ENCODE measurements at places on chromosomes 6 and 20. TPM values are rescaled to one million over a fixed set of nuclear protein-coding genes. Genes with fewer than 3 reads are reported as not detected.

DNA sequence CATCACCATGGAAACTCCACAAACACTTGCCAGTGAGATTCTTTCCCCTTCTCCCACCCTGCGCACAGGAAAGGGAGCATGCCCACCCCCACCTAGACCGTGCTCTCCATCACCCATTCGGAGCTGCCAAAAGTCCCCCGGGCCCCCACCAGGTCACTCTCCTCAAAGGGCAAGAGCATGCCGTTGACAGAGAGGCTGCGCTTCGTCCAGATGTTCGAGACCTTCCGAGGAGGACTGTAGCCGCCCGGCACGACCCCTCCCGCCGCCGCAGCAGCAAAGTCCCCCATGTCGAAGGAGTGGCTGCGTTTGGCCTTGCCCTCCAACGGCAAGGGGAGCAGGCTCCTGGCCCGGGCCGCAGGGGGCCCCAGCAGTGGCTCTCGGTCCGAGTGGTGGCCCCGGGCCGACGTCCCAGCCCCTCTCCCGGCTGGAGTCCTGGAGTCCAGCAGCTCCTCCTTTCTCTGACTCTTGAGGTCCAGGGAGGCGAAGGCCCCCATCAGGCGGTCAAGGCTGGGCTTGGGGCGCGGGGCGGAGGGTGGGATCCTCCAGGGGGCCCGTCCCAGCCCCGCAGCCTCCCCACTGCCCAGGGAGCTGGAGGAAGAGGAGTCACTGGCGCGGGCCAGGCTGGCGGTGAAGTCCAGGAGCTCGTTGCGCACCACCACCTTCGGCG is 195.2 kb downstream of the LRFN2 start:
- H3K36me3 ChIP-seq: no peaks in the 10 kb centered on the region
- H3K27me3 ChIP-seq: no peaks in the 10 kb centered on the region
- DNase-seq: no peak
- H3K4me1 ChIP-seq: peaks cover 44% of the 10 kb centered on the region

ISM1 gene
- 0.77 TPM for total RNA-seq

PLAGL1 gene
- 20.7 TPM for total RNA-seq

GSTA1 gene
- not detected for total RNA-seq

GRCh38 chr6:167104388-167104787 is 18.5 kb upstream of the CCR6 start:
- no peaks in the 10 kb centered on the region for H3K36me3 ChIP-seq
- H3K27me3 ChIP-seq: no peaks in the 10 kb centered on the region
- no peak for DNase-seq
- H3K27ac ChIP-seq: no peak overlapping the region
- H3K4me1 ChIP-seq: peaks cover 21% of the 10 kb centered on the region

HRH3 gene
- total RNA-seq: not detected

- peak; percentile 42 for DNase-seq
- peak overlapping the region; percentile 67 for H3K27ac ChIP-seq
- H3K36me3 ChIP-seq: peaks cover 3% of the 10 kb centered on the region
- no peaks in the 10 kb centered on the region for H3K27me3 ChIP-seq
- peak overlapping the region; percentile 61 for H3K4me3 ChIP-seq
Observed at GRCh38 chr20:59007665-59008511, 834 bp upstream of the CTSZ start.

DNA sequence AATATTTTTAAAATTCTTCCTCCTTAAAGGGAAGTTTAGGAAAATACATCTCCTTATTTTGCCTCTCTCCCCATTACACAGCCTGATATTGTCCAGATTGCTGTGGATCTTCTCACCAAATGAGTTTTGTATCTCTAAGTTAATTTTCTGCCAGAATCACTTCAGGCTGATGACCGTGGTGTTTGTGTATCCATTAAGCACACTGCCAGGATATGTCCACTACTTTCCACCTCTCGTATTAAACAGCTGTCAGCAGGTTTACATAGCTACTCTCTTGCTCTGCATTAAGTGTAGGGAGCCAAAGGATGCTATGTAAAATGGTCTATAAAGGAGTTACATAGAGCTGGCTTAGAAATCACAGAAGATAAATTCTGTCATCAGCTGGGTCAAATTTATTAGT is 201.1 kb downstream of the ZFAND3 start:
- H3K4me1 ChIP-seq: peaks cover 26% of the 10 kb centered on the region
- H3K4me3 ChIP-seq: no peak overlapping the region
- peaks cover 3% of the 10 kb centered on the region for H3K36me3 ChIP-seq
- H3K27ac ChIP-seq: no peak overlapping the region
- no peaks in the 10 kb centered on the region for H3K27me3 ChIP-seq

- no peak overlapping the region for H3K4me3 ChIP-seq
- no peak for DNase-seq
- no peak overlapping the region for H3K27ac ChIP-seq
Observed at GRCh38 chr20:42093542-42094440, 475.6 kb upstream of the CHD6 start.

DNA sequence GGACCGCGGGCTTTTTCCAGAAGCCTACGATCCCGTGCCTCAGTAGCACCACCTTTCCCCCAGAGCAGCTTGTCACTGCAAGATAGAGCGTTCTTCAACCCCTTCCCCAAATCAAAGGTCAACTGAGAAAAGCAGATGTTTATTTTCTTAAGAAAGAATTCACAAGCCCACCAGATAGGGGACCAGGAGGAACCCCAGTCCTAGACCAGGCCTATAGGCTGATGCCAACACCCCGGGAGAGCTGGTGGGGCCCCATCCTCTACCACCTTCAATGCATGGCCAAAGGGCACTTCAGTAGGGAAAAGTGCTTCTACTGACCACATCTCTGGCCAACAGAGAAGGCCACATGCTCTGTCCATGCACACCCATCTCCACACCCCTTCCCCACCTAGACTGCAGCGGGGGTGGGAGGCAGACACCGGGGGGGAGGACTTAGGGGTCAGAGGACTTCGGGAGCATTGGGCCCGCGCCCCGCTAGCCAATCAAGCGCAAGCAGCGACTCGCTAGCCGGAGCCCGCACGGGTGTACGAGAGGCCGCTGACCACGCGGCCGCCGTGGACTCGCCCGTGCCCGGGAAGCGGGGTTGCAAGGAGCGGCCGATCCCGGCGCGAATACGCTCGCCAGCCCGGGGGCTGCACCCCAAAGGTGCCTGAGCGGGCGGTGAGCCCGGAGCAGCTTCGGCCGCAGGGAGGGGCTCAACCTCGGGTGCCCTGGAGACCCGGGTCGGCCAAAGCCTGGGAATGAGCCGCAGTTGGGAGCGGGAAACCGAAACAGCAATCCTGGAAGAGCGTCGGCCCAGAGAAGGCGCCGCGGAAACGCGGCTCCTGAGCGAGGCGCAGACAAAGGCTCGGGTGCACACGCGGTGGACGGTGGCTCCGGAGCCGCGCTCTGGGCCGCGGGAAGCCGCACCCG is 2.8 kb downstream of the PDE10A start:
- H3K4me3 ChIP-seq: no peak overlapping the region
- peaks cover 5% of the 10 kb centered on the region for H3K4me1 ChIP-seq
- no peak for DNase-seq

ARMH2 gene
- 0.40 TPM for total RNA-seq

DNA sequence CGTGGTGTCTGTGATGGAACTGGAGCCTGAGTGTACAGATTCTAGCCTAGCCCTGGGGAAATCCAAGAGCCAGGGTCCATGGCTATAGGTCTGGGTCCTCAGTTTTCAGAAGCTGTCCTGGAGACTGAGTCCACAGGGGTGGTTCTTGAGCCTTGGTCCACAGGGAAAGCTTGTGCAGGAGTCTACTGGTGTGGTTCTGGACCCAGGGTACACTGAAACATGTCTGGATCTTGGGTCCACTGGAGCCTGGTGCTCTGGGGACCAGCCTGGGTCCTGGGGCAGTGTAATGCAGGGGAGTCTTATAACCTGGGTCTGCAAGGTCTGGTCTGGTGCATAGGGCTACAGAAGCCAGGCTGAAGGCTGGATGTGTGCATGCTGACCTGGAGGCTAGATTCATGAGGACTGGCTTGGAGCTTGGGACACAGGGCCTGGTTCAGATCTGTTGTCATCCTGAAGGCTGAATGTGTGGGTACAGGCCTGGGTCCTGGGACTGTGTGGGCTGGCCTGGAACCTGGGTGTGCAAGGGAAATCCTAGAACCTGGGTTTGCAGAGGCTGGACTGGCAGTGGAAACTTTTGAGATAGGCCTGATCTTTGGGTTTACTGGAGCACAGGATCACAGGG is 5.5 kb downstream of the CST9L start:
- H3K36me3 ChIP-seq: no peaks in the 10 kb centered on the region
- no peak overlapping the region for H3K4me3 ChIP-seq
- H3K27ac ChIP-seq: no peak overlapping the region
- no peaks in the 10 kb centered on the region for H3K4me1 ChIP-seq
- H3K27me3 ChIP-seq: peaks cover 5% of the 10 kb centered on the region

GRCh38 chr6:159800141-159800865 is at the start of gene PNLDC1:
Gene PNLDC1, plus strand, starts transcription at chr6:159800276. Its CDS starts 32 bp downstream, at chr6:159800308.
- peaks cover 23% of the 10 kb centered on the region for H3K36me3 ChIP-seq
- H3K27me3 ChIP-seq: no peaks in the 10 kb centered on the region
- no peak for DNase-seq
- peaks cover 12% of the 10 kb centered on the region for H3K4me1 ChIP-seq

- peaks cover 5% of the 10 kb centered on the region for H3K27me3 ChIP-seq
- no peak overlapping the region for H3K27ac ChIP-seq
- peaks cover 3% of the 10 kb centered on the region for H3K36me3 ChIP-seq
- H3K4me1 ChIP-seq: peaks cover 36% of the 10 kb centered on the region
- no peak for DNase-seq
- no peak overlapping the region for H3K4me3 ChIP-seq
Observed at GRCh38 chr6:106178900-106179299, 92.8 kb downstream of the PRDM1 start.

DNA sequence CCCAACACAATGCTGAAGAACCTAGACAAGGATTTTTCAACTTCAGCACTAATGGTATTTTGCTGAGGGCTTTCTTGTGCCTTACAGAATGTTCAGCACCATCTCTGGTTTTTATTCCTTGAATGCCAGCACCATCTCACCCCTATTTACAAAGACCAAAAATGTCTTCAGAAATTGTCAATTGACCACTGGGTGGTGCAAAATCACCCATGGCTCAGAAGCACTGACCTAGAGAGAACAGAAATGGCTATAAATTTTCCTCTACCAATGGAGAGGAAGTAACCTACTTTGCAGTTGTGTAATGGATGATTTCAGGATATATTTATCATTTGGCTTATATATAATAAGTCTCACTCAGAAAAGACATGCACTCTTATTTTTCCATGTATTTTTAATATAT is 431.0 kb upstream of the IRAK1BP1 start:
- no peaks in the 10 kb centered on the region for H3K4me1 ChIP-seq
- no peak overlapping the region for H3K4me3 ChIP-seq
- no peaks in the 10 kb centered on the region for H3K36me3 ChIP-seq
- no peaks in the 10 kb centered on the region for H3K27me3 ChIP-seq
- no peak for DNase-seq

DNA sequence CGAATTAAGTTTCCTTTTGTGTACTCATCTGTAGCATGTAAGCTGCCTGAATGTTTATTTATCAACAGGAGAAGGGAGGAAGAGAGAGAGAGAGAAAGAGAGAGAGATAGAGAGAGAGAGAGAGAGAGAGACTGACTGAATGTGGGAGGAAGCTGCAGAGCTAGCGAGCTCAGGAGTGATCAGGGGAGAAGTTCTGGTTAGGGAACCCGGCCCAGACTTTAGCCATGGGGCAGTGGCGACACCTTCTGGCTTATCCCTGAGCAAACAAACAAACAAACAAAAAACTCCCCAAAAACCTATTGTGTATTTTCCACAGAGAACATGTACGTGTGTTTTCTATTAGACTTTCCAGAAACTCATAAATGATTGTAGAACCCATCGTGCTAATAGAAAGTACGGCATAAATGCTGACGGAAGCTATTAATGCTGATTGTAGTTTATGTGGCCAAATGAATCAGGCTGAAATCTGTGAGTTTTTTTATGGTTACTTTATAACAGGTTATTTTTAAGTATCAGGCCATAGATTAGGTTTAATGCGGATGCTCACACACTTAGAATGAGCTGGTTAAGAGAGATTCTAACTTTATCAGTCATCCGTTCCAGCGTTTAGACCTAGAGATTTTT is 92.8 kb downstream of the CLIC5 start:
- H3K27me3 ChIP-seq: peaks cover 2% of the 10 kb centered on the region
- DNase-seq: peak; percentile 77
- no peaks in the 10 kb centered on the region for H3K36me3 ChIP-seq
- H3K4me3 ChIP-seq: no peak overlapping the region
- peak overlapping the region; percentile 55 for H3K27ac ChIP-seq

GRCh38 chr6:15677822-15678221 is 15.0 kb upstream of the DTNBP1 start:
- H3K27ac ChIP-seq: no peak overlapping the region
- DNase-seq: no peak
- H3K27me3 ChIP-seq: peaks cover 4% of the 10 kb centered on the region
- no peaks in the 10 kb centered on the region for H3K4me1 ChIP-seq

DNA sequence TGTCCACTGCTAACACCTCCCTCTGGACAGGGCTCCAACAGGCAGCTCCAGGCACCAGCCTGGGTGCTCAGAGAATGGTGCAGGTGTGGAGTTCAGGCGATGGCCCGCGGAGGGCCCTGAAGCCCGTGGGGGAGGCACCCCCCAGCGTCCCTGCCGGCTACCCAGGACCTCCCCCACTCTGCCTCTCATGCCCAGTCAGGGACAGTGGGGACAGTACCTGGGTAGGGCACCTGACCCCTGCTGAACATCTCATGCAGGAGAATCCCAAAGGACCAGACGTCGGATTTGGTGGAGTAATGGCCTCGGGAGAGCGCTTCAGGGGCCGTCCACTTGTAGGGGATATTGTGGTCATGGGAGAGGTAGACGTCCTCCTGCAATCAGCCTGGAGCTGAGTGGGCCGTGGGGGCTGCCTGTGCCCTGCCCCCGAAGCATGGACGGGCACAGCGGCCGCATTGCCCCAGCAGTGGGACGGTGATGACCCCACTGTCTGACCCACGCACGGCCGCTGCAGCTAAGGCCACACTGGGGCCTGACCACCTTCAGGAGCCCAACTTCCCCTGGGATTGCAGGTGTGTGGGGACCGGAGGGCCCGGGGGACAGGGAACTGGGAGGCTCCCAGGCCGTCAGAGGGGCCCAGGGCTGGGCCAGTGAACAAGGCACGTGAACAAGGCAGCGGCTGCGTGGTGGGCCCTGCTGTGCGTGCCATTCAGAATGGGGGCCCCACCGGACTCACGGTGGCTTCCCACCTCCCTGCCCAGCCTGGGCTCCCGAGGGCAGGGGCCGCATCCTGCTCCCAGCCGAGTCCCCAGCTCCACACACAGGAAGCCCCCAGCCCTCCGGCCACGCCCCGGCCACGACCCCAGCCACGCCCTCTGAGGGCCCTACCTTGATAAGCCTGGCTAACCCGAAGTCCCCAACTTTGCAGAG is 7.1 kb downstream of the PTK6 start:
- H3K27ac ChIP-seq: no peak overlapping the region
- no peaks in the 10 kb centered on the region for H3K27me3 ChIP-seq
- DNase-seq: no peak
- H3K4me3 ChIP-seq: no peak overlapping the region
- peaks cover 7% of the 10 kb centered on the region for H3K4me1 ChIP-seq

SPTLC3 gene
- total RNA-seq: 0.77 TPM

- H3K27me3 ChIP-seq: peaks cover 8% of the 10 kb centered on the region
- DNase-seq: no peak
- peaks cover 4% of the 10 kb centered on the region for H3K4me1 ChIP-seq
- H3K27ac ChIP-seq: no peak overlapping the region
- H3K4me3 ChIP-seq: no peak overlapping the region
Observed at GRCh38 chr6:80543598-80544222, 437.2 kb downstream of the BCKDHB start.
